ENCODE measurements at places on chromosomes 13 and 19. TPM values are rescaled to one million over a fixed set of nuclear protein-coding genes. Genes with fewer than 3 reads are reported as not detected.

Gene GRIN3B
- not detected for total RNA-seq

Gene TICAM1
- 1.4 TPM for total RNA-seq

Gene PNMA8A
- 40.1 TPM for total RNA-seq

Gene MIER2
- 14.8 TPM for total RNA-seq

Gene KLK12
- not detected for total RNA-seq

Gene CBLC
- not detected for total RNA-seq

DNA sequence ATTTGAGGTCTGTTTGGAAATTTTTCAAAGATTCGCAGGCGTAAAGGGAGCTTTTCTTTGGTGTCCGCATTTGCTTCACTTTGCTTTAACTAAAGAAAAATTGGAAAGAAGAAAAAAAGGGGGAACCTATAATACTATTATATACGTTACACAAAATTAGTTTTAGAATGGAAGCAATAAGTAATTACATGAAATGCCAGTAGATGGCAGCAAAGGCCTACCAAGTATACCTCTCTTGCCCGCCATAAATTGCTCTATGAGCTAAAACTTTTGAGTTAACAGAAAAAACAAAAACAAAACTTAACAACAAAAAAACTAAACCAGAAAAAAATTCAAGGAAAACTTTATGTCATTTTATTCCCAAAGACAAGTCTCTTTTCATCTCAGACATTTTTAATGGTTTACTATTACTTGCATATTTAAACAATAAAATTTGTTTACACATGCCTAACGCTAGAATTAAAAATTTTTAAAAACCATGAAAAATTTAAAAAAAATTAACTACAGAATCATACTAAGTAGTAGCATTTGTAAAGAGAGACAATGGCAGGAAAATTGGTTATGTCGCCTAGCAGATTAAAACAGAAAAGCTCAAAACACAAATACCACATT lies 271.4 kb downstream of the NALCN start:
- DNase-seq = peak; percentile 4

GRCh38 chr19:17234911-17235299 lies 8.9 kb downstream of the OCEL1 start:
- no peak for DNase-seq

- DNase-seq = no peak
Observed at GRCh38 chr13:106336668-106337067, 198.8 kb downstream of the EFNB2 start.

DNA sequence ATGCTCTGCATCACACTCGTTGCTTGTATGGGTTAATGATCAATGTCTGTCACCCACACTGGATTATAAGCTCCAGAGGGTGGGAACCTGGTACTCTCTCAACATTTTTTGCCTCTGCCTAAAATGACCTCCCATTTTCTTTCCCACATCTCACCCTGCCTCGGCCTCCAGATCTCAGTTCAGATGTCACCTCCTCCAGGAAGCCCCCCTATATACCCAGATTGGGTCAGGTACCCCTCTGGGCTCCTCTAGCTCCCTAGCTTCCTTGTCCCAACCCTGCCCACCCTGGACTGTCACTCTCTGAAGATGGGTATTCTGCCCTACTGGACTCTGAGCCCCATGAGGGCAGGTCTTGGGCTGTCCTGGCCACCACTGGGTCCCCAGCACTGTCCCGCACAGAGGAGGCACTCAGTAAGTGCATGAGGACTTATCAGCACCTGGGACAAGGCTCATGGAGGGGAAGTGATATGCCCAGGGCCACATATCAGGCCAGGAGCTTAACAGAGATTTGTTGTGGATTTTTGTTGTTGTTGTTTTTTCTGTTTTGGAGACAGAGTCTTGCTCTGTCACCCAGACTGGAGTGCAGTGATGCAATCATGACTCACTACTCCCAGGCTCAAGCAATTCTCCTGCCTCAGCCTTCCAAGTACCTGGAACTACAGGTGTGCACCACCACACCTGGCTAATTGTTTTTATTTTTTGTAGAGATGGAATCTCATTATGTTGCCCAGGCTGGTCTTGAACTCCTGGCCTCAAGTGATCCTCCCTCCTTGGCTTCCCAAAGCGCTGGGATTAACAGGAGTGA lies 23.8 kb downstream of the PRKD2 start:
- DNase-seq = no peak

- DNase-seq = no peak
Observed at GRCh38 chr13:66612983-66613382, 617.2 kb downstream of the PCDH9 start.

DNA sequence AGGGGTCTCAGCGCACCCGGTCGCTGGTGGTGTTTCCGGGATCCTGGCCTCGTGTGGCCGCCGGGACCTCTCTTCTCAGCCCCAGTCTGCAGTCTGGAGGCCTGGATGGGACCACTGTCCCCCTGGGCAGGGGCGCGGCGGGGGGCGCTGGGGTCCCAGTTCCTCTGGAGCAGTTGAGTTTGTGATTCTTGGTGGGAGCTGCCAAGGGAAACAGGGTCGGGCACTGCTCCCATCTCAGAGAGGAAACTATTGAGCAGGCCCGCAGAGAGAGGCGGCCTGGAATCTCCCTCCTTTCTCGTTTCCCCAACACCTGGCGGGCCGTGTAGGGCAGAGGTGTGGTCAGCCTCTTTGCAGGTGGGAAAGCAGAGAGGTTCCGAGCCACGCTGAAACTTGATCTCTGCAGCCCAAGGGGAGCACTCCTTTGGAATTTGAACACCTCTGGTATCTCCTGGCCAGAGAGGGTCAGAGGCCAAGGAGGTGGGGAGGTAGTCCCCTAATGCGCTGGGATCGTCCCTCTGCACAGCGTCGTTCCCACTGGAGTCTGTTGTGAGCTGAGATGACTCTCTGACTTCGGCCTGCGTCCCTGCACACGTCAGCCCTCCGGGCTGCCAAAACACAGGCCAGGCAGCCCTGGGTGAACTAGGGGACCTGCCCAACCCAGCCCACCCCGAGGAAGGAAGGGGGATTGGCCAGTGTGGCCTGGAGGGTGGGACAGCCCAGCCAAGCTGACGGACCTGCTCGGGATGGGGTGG lies 741 bp downstream of the PLEKHF1 start:
- DNase-seq = no peak

- no peak for DNase-seq
Observed at GRCh38 chr13:20197361-20197834, 4.7 kb upstream of the GJB2 start.

DNA sequence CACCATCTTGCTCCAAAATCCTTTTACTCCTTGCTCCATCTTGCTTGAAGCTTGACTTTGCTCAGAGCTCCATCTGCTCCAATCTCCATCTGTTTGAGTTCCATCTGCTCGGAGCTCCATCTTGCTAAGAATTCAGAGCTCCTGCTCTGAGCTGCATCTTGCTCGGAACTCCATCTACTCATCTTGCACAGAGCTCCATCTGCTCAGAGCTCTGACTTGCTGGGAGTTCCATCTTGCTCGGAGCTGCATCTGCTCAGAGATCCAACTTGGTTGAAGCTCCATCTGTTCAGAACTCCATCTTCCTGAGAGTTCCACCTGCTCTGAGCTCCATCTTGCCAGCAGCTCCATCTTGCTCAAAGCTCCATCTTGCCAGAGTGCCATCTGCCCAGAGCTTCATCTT lies 80.6 kb upstream of the ZNF98 start:
- DNase-seq = no peak

GRCh38 chr19:18304458-18305310 lies 18.2 kb downstream of the LSM4 start:
- DNase-seq = peak; percentile 85

GRCh38 chr19:16976446-16976845 lies 50.2 kb downstream of the CPAMD8 start:
- no peak for DNase-seq

DNA sequence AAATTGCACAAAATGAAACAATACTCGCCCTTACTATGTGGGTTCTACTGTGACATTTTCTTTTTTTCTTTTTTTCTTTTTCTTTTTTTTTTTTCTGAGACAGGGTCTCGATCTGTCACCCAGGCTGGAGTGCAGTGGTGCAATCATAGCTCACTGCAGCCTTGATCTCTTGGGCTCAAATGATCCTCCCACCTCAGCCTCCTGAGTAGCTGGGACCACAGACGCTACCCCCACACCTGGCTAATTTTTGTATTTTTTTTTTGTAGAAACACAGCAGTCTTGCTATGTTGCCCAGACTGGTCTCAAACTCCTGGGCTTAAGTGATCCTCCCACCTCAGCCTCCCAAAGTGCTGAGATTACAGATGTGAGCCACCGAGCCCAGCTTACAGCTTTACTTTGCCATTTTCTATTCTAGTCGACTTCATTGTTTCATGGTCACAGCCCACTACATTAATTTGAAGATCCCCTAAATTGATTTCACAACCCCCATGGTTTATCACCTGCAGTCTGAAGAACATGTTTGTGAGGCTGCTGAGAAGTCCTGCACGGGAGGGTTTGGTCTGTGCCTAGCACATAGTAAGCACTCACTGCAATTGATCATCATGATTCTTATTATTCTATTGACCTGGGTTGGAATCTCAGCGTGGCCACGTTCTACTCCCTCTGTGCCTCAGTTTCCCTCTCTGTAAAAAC lies 3.8 kb downstream of the BCL3 start:
- no peak for DNase-seq

DNA sequence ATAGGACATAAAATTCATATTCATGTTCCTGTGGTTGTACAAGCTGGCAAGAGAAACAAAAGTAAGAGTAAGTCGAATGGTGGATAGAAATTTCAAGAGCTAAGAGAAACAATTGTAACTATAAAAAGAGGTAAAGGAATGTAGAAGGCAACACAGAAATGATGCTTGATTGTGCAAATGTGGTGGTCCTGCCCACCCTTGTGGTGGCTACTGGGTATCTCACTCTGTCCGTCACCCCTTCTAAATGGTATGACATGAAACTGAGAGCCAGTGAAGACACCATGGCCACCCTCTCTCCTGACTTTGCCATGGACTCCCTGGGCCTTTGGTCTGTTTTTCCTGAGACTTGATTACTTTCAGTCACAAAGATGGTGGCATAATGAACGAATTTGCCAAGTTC lies 925.9 kb upstream of the SLITRK6 start:
- DNase-seq = peak; percentile 14

DNA sequence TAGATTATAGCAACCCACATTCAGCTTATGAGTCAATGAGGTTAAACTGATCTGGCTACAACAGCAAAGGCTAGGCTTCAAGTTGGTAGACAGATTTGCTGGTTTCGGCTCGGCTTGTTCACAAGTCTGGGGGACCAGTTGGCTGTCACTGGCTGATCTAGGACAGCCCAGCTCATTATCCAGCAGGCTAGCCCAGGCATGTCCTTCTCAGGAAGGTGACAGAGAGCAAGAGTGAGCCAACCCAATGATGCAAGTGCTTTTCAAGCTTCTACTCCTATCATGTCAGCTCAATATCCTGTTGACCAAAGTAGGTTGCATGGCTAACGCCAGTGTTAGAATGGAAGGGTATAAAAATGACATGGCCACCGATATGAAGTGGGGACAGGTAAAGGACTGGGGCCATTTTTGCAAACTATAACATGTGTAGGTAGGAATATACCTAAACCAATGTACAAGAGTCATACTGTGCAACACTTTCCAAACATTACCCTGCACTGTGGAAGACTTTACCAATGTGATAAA lies 220.9 kb upstream of the SOX21 start:
- no peak for DNase-seq

DNA sequence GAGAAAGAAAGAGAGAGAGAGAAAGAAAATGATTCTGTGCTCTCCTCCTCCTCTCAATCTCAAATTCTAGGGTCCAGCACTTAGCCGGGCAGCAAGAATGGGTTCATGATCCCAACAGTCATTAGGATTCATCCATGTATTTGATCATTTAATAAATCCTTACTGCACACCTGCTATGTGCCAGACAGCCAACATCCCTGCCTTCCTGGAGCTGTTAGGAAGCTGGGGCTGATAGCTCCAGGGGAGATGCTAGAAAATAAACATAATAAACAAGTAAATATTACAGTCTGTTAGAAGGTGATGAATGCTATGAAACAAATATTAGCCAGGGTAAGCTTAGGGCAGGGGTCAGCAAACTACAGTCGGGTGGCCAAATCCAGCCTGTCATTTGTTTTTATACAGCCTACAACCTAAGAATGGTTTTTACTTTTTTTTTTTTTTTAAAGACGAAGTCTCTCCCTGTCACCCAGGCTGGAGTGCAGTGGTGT lies 9.9 kb upstream of the ACP7 start:
- no peak for DNase-seq

- no peak for DNase-seq
Observed at GRCh38 chr13:19567820-19568534, 6.6 kb upstream of the TPTE2 start.

DNA sequence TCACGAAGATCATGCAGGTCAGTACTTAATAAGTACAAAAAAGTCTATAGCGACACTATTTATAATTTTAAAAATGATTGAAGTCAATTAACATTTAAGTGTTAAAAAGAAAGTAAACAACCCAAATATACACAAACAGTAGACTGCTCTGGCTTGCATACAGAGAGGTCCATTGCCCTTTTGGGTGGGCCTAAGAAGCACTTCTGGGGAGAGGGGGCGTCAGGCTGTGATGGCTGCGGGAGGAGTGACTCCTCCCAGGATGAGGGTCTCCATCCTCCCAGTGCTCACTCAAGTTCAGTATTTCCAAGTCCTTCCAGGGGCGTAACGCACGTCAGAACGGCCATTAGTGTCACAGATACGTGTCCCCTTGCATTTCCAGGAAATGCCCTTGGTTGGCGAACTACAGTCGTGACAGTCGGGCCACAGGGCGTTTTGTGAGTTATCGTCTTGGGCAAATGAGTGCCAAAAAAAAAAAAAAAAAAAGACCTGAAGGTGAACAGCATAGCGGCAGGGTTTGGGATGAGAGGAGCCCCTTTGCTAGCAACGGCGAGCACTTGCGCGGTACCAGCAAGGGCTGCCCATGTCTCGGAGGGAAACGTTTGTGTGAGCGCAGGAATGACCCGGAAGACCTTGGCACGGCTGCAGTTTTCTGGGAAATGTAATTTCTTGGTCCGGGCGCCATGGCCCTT lies at the start of gene SCGB2B2:
SCGB2B2 (minus strand) TSS at position 463 of the 689 bp plus-strand sequence. CDS start 82,596 bp downstream, outside the sequence.
- DNase-seq = peak; percentile 78

DNA sequence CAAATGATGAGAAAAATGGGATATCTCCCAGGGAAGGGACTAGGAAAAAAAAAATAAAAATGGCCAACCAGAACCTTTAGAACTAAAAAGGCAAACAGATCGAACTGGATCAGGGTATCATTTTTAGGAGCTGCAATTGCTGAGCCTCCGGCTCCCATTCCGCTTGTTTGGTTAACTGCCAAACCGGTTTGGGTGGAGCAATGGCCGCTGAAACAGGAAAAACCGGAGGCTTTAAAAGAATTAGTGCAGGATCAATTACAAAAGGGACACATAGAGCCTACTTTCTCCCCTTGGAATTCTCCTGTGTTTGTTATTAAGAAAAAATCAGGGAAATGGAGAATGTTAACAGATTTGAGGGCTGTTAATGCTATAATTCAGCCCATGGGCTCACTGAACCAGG lies 12.7 kb upstream of the ZNF443 start:
- DNase-seq = no peak

All from SJCRH30 (cell line).